ENCODE measurements at places on chromosomes 4 and X.

- DNase-seq: no peak
Measured at GRCh38 chr4:38080061-38080974, 120.1 kb downstream of the PTTG2 start.

DNA sequence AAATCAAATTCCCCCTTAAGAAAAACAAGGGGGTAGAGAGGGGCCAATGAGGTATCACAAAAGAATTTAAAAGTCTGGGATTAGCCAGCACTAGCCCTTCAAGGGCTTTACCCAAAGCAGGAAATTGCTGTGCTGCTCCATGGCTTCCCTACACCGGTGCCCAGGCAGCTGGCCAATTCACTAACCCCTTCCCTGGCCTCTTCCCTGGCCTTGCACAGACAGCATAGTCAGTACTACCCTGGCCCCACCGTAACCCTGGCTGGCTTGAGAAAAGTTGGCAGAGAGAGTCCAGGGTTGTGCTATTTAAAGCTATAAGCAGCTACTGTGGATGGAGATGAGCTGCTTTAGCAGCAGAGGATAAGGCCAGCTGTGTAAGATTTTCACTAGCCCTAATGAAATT lies 43.1 kb downstream of the ADAMTS3 start:
- peak; percentile 65 for DNase-seq

GRCh38 chr4:75699299-75699698 lies 25.1 kb upstream of the USO1 start:
- no peak for DNase-seq

- DNase-seq: peak; percentile 30
Measured at GRCh38 chr4:112361181-112361791, 64.1 kb downstream of the ALPK1 start.

DNA sequence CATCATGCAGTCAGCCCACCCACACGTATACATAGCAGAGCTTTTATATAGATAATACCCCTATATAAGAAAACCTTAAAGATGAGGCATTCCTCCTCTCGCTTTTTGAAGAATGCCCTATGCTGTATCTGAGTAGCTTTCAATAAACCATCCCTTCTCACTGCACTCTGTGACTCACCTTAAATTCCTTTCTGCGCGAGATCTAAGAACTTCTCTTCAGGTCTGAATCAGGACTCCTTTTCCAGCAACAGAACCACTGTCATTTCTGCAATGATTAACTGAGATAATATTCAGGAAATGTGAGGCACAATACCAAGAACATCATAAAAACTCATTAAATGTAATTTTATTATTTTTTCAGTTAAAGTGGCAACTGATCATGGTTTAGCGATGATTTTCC lies 76.4 kb upstream of the DCLK2 start:
- no peak for DNase-seq

GRCh38 chr4:22430626-22431025 lies 85.2 kb downstream of the ADGRA3 start:
- no peak for DNase-seq

GRCh38 chrX:37754516-37754915 lies 25.3 kb upstream of the CYBB start:
- DNase-seq: no peak

GRCh38 chrX:45712067-45712466 lies 511.4 kb upstream of the DIPK2B start:
- DNase-seq: no peak

DNA sequence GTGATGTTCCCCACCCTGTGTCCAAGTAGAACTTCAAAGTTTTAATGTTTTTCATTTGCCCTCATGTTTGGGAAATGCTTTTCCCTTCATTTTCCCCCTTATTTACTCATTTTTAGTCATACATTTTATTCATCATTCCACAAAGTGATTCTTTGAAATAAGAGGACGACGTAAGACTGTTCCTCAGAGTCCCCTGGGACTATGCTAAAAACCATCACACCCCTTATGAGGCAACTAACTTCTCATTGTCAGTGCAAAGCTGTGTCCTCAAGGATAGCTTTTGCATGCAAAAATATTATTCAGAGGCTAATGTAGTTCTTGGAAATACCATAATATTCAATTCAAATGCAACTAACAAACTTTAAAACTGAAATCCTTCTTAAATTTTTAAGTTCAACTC lies 14.8 kb upstream of the ADGRG2 start:
- no peak for DNase-seq

DNA sequence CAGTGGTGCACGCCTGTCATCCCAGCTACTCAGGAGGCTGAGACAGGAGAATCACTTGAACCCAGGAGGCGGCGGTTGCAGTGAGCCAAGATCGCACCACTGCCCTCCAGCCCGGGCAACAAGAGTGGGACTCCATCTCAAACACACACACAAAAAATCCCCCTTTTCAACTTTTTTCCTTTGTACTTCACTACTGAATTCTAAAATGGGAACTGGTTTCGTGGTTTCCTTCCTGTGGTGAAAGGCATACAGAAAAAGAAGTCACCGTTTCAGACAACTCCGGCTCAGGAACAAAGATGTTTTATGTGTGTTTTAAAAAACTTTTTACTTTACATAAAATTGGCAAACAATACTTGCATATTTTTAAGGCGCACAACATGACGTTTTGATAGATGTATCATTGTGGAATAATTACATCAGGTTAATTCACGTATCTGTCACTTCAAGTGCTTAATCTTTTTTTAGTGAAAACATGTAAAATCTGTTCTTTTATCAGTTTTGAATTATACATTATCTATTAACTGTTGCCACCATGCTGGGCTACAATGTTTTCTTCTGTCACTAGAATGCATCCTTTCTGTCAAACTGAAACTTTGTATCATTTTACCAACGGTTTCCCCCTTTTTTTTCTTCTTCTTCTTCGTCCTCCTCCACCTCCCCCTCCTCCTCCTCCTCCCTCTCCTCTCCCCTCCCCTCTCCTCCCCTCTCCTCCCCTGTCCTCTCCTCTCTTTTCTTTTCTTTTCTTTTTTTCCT lies 186.0 kb downstream of the CRLF2 start:
- no peak for DNase-seq

DNA sequence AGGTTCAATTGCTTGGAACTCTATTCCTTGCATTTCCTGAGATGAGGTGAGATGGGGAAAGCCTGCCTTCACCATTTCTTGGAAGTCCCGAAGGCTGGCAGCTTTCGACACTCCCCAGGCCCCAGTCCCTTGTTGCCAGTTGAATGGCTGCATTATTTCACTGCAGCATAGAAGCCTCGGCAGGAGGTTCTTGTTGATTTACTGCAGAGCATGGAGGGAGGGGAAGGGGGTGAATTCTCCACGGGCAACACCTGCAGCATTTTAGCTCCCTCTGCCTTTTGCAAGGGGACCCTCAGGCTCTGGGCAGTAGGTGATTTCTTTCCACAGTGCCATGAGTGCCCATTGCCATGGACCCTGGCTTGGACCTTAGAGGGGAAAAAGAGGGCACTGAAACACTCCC lies 10.7 kb upstream of the BCLAF3 start:
- no peak for DNase-seq

- no peak for DNase-seq
Measured at GRCh38 chr4:118046323-118046722, 12.0 kb downstream of the NDST3 start.

GRCh38 chr4:106424426-106424825 lies 55.8 kb upstream of the GIMD1 start:
- no peak for DNase-seq

DNA sequence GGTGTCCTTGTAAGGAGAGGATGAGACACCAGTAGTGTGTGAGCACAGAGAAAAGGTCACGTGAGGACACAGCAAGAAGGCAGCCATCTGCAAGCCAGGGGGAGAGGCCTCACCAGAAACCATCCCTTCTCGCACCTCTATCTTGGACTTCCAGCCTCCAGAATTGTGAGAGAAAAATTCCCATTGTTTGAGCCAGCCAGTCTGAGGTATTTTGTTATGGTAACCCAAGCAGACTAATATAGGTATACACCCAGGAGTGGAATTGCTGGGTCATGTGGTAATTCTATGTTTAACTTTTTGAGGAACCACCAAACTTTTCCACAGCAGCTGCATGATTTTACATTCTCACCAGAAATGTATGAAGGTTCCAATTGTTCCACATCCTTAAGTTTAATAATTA lies 25.6 kb downstream of the ZDHHC9 start:
- DNase-seq: no peak

- no peak for DNase-seq
Measured at GRCh38 chr4:74111306-74111975, 12.4 kb upstream of the CXCL2 start.

- DNase-seq: no peak
Measured at GRCh38 chr4:114615435-114615834, 16.8 kb downstream of the UGT8 start.

DNA sequence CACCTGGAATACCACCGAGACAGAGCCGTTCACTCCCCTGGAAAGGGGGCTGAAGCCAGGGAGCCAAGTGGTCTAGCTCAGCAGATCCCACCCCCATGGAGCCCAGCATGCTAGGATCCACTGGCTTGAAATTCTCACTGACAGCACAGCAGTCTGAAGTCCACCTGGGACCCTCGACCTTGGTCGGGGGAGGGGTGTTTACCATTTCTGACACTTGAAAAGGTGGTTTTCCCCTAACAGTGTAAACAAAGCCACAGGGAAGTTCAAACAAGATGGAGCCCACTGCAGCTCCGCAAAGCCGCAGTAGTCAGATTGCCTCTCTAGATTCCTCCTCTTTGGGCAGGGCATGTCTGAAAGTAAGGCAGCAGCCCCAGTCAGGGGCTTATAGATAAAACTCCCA lies 243.2 kb downstream of the RASL11B start:
- no peak for DNase-seq

DNA sequence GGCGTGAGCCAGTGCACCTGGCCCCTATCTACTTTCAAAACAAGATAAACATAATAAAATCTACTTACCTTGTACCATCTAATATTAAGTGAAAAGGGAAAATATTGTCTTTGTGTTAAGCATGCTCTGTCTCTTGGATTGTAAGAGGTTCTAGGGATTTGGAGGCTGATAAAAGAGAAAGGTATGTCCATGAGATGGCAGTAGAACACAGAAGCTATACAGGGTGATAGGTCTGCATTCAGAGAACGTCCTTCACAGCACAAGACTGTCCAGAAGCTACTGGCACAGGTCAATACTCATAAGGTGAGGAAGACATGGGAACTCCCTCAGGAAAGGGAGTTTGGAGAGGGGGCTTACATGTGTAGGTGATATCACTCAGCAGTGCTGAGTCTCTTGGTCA lies 135.5 kb downstream of the TMEM47 start:
- DNase-seq: no peak

GRCh38 chr4:121338518-121338917 lies 42.3 kb downstream of the QRFPR start:
- no peak for DNase-seq

GRCh38 chr4:187491286-187491685 lies 504.3 kb upstream of the ZFP42 start:
- no peak for DNase-seq

DNA sequence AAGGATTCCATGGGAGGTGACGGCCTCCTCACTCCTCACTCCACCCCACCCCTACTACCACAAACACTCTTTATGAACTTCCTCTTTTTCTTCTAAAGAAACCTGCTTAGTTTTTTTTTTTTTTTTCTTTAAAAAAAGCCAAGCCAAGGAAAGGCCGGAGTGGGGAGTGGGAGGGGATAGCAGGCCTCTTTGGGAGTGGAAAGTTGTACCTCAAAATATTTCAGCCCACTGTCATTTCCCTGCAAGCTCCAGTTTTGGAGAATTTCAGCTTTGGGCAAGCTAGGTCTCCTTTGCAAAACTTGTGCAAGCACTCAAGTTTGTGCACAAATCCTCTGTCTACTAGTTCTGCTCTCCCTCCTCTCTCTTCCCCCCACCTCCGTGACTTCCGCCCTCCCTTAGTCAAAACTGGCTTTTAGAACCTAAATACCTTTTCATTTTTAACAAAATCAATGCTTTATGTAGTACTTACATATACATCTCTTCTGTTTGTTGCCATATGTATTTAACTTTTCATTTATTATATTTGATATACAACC lies 512 bp upstream of the ANTXR2 start:
- DNase-seq: no peak

DNA sequence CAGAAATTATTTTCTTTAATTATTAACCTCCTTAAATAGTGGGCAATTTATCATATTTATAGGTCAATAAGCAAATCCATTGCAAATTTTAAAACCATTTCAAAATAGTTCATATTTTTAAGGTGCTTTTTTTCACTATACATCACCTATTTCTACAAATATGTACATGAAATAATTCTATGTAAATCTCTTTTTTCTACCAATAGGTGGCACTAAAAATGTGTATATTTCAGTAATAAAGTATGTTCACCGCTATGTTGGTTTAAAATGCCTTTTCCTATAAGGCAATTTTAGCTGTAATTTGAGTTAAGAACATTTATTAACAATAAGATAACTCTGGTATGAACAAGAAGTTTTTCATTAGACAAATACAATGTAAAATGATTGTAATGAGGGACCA lies 672.2 kb downstream of the KCTD8 start:
- no peak for DNase-seq

DNA sequence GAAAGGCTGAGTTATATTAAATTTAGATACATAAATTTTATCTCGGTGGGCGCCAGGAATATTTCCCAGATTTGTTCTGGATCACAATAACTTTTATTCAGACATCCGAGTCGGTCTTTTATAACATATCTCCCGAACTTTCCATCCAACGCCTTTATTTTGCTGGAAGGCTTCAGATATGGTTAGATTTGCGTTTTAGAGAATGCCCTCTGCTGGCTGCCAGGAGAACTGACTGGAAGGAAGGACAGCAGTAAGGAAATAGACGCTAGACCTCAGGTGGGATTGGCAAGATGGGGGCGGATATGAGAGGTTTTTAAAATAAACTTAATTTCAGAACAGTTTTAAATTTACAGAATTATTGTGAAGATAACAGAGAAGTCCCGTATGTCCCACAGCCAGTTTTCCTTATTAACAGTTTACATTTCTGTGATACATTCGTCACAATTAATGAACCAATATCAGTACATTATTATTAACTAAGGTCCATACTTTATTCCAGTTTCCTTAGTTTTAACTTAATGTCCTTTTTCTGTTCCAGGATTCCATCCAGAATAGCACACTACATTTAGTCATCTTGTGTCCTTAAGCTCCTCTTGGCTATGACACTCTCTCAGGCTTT lies 4.6 kb upstream of the KANTR start:
- DNase-seq: no peak

GRCh38 chr4:84171871-84172270 lies 327.2 kb downstream of the NKX6-1 start:
- no peak for DNase-seq

GRCh38 chrX:136742721-136743379 lies 37.9 kb downstream of the ARHGEF6 start:
- no peak for DNase-seq

GRCh38 chrX:109840585-109840984 lies 107.5 kb upstream of the ACSL4 start:
- peak; percentile 67 for DNase-seq

DNA sequence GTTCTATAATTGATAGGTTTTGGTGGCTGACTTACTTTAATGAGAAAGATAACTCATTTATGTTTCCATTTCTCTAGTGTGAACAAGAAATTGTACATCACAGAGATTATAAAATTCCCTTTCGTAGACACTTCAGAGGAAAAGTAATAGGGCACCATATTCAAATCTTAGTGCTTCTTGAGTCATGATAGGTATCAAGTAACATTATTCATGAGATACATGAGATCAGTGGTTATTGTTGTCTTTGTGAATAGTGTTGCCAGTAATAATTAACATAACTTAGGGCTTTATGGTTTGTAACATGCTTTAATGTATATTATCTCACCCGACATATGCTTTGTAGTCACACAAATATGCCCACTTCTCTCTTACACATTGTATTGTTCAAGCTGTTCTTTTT lies 73.7 kb upstream of the IL15 start:
- no peak for DNase-seq
